ENCODE measurements at places on chromosomes 1 and 21. TPM values are rescaled to one million over a fixed set of nuclear protein-coding genes. Genes with fewer than 3 reads are reported as not detected.

CORT gene
- 0.24 TPM for total RNA-seq

DNA sequence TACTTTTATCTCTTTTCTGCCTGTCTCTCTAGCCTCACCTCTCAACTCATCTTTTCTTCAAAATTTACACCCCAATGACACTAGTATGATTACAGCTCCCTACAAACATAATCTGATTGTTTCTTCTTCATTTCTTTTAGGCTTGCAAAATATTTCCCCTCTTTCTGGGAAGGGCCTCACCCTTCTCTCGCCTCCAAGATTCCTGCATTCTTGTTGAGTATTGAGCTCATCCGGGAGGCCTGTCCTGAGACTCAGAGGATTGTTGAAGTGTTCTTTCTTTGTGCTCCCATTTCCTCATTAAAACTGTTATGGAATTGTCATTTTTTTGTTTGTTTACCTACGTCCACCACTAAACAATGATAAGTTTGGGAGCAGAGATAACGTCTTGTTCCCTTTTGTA is 99.1 kb upstream of the CHRM3 start:
- no peaks in the 10 kb centered on the region for H3K36me3 ChIP-seq
- H3K27ac ChIP-seq, result no peak overlapping the region
- H3K4me3 ChIP-seq, result no peak overlapping the region
- H3K4me1 ChIP-seq, result no peaks in the 10 kb centered on the region
- no peak for DNase-seq
- H3K27me3 ChIP-seq, result no peaks in the 10 kb centered on the region

DNA sequence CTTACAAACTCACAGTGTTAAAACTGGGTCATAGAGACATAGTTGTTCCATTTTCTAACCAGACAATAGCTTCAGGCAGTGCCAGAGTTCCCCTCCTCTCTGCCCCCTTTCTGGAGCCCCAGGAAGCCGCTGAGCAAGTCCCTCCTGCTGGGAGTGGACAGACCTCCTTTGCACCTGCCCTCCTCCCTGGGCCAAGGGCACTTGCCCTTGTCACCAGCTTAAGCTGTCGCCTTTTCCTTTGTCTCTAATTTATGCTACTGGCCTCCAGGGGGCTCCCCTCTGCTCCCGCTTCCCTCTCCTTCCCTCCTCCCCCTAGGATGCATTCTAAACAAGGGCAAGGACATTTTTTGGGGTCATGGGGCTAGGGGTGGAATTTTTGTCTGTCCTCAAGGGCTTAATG is 182.4 kb downstream of the MIS18A start:
- no peak overlapping the region for H3K4me3 ChIP-seq
- no peaks in the 10 kb centered on the region for H3K4me1 ChIP-seq
- no peak overlapping the region for H3K27ac ChIP-seq
- H3K27me3 ChIP-seq, result no peaks in the 10 kb centered on the region
- no peak for DNase-seq

DNA sequence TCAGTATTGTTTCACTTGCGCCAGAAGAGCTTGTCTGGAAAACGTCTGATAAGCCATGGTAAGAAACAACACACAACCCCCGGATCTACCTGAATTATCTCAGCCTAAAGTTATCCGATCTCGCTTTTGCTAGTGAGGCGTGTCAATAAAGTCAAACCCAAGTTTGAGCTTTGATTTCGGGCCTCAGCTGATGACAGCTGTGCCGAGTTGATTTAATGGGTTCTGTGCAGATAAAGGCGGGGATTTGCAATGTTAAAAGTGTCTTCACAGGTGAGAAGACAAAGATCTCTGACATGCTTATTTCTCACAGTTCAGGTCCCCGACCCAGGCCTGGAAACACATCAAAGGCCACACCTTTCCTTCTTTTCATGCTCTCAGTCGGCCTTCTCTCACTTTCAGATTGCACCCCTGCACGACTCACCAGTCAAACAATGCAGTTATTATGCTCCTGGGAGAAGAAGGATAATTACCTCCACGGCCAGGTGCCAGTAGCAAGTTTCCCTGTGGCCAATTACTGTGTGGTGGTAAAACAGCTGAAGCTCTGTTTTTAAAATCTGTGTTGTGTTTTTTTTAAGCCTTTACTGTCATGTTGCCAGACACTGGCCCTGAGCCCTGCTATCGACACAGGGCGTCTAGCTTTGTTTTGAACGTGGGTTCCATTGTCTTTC is 245.3 kb upstream of the RUNX1 start:
- no peak overlapping the region for H3K4me3 ChIP-seq
- no peak for DNase-seq
- H3K36me3 ChIP-seq, result no peaks in the 10 kb centered on the region

GRCh38 chr1:29756498-29756897 is 520.2 kb downstream of the PTPRU start:
- H3K27ac ChIP-seq, result no peak overlapping the region
- H3K4me3 ChIP-seq, result no peak overlapping the region
- no peak for DNase-seq
- H3K36me3 ChIP-seq, result no peaks in the 10 kb centered on the region
- no peaks in the 10 kb centered on the region for H3K27me3 ChIP-seq

- H3K4me3 ChIP-seq, result no peak overlapping the region
- no peaks in the 10 kb centered on the region for H3K27me3 ChIP-seq
- H3K4me1 ChIP-seq, result no peaks in the 10 kb centered on the region
- DNase-seq, result no peak
- no peak overlapping the region for H3K27ac ChIP-seq
Observed at GRCh38 chr1:184698016-184698415, 56.6 kb downstream of the EDEM3 start.

Measured in thymus (tissue), 14 donors.